Colonic mucosa (tissue), 4 donors: ENCODE measurements at places on chromosomes 16 and 17.

- no peak overlapping the region for H3K27ac ChIP-seq
- no peak overlapping the region for H3K4me3 ChIP-seq
Measured at GRCh38 chr16:82917886-82918595, 291.3 kb downstream of the CDH13 start.

DNA sequence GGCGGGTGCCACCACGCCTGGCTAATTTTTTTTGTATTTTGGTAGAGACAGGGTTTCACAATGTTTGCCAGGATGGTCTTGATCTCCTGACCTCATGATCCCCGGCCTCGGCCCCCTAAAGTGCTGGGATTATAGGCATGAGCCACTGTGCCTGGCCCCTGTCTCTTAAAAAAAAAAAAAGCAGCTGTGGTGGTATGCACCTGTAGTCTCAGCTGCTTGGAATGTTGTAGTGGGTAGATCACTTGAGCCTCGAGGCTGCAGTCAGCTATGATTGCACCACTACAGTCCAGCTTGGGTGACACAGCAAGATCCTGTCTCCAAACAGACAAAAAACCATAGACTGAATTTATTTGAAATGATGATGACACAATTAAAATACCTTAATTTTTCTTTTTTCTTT, 24.3 kb downstream of the CDK12 start:
- H3K27ac ChIP-seq: no peak overlapping the region
- H3K4me3 ChIP-seq: no peak overlapping the region
- DNase-seq: no peak
- no peaks in the 10 kb centered on the region for H3K4me1 ChIP-seq
- H3K36me3 ChIP-seq: no peaks in the 10 kb centered on the region
- no peaks in the 10 kb centered on the region for H3K27me3 ChIP-seq

GRCh38 chr16:71367241-71367976, 8.9 kb downstream of the CALB2 start:
- no peak overlapping the region for H3K27ac ChIP-seq
- H3K4me1 ChIP-seq: no peaks in the 10 kb centered on the region
- H3K27me3 ChIP-seq: no peaks in the 10 kb centered on the region
- H3K4me3 ChIP-seq: no peak overlapping the region
- DNase-seq: peak; percentile 54
- H3K36me3 ChIP-seq: no peaks in the 10 kb centered on the region

DNA sequence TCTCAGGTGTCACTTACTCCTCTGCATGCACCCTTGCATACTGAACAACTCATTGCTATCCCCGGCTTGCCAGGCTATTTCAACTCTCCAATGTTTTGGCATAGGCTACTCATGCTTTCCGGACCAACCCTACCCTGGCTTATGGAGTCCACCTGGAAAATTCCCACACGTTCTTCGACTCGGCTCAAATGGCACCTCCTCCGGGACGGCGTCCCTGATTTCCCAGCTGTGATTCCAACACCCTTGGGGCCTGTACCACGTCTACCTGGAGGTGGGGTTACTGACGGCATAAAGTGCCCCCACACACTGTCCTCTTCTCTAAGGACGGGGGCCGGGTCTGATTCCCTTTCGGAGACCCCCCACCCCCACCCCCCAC, 498 bp downstream of the SMYD4 start:
- no peaks in the 10 kb centered on the region for H3K36me3 ChIP-seq
- peak overlapping the region; percentile 74 for H3K27ac ChIP-seq
- H3K4me3 ChIP-seq: peak overlapping the region; percentile 97
- peaks cover 10% of the 10 kb centered on the region for H3K4me1 ChIP-seq
- no peaks in the 10 kb centered on the region for H3K27me3 ChIP-seq
- DNase-seq: peak; percentile 63

DNA sequence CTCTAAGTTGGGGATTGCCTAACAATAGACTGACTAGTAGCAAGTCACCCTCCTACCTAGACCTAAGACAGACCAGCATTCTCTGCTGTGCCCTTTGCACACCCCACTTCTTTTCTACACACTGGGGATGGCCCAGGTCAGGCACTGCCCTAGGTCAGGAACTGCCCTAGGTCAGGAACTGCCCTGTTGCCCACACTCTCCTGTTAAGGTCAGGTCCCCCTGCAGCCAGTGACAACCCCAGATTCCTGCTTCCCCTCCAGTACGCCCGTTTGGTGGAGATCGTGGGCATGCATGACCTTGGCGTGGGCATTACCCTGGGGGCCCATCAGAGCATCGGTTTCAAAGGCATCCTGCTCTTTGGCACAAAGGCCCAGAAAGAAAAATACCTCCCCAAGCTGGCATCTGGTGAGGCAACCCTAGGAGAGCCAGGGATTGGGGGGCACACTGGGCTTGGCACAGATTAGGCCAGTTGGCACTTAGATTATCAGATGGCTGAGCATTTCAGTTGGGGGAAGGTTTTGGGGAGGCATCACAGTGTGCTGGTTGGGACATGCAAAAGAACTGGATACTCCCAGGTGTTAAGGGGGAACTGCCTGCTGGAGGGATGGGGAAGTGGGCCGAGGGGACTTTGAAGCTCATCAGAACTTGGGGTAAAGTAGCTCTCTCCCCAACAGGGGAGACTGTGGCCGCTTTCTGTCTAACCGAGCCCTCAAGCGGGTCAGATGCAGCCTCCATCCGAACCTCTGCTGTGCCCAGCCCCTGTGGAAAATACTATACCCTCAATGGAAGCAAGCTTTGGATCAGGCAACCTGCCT, 1.7 kb downstream of the ACADVL start:
- H3K27ac ChIP-seq: peak overlapping the region; percentile 99
- peak overlapping the region; percentile 96 for H3K4me3 ChIP-seq
- H3K36me3 ChIP-seq: peaks cover 11% of the 10 kb centered on the region

DNA sequence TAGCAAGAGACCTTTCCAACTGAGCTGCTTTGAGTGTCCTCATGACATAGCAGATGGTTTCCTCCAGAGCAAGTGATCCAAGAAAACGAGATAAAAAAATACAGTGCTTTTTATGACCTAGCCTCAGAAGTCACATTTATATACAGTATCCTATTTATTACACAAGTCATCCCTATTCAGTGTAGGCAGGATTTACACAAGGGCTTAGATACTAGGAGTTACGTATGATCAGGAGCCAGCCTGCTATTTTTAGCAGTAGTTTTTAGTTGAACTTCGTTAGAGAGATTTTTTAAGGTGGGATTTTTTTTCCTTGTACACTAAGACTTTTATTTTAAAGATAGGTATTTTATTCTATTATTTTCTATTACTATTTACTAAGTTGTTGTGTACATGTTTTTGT, 58.4 kb downstream of the PHKB start:
- no peaks in the 10 kb centered on the region for H3K27me3 ChIP-seq
- no peak overlapping the region for H3K27ac ChIP-seq
- H3K36me3 ChIP-seq: no peaks in the 10 kb centered on the region
- H3K4me3 ChIP-seq: no peak overlapping the region
- no peaks in the 10 kb centered on the region for H3K4me1 ChIP-seq

DNA sequence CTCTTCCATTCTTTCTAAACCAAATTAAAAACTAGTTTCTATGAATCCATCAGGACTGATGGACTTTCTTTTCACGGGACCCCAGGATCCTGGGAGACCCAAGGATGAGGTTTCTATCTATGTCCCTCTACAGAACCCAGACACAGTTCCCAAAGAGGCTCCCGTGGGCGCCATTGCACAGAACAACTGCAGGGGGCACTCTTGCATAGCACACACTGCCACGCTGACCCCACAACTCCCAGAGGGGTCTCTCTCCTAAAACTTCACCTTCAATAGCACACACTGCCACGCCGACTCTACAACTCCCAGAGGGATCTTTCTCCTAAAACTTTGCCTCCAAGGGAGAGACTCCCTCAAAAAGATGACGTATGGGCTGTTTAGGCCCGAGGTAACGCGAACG, 9.0 kb downstream of the ABR start:
- H3K36me3 ChIP-seq: no peaks in the 10 kb centered on the region
- H3K4me3 ChIP-seq: no peak overlapping the region
- DNase-seq: no peak
- no peaks in the 10 kb centered on the region for H3K4me1 ChIP-seq
- no peaks in the 10 kb centered on the region for H3K27me3 ChIP-seq
- H3K27ac ChIP-seq: no peak overlapping the region

DNA sequence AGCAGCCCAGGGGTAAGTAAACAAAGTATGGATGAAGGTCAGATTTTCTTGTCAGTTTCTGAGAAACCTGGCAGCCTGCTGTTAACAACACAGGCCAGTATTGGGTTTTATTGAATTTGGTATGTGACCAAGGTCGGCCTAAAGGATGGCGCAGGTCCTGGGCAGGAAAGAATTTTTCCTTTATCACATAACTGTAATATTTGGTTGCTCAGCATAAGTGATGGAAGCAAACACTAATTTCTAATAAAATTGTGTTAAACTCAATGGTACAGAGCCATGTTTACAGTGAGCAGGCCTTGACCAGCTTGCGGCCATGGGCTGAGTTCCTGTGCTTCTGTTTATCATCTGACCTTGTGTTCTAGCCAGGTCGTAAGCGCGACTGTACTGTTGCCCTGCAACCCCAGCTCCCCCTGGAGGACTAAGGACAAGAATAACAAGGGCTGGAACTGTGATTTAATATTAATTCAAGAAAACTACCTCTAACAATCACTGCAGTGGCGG, 10.5 kb downstream of the POLDIP2 start:
- H3K27me3 ChIP-seq: no peaks in the 10 kb centered on the region
- H3K27ac ChIP-seq: no peak overlapping the region
- DNase-seq: no peak
- no peaks in the 10 kb centered on the region for H3K4me1 ChIP-seq
- H3K36me3 ChIP-seq: peaks cover 14% of the 10 kb centered on the region
- H3K4me3 ChIP-seq: no peak overlapping the region

GRCh38 chr17:1958134-1958881, 66.8 kb downstream of the RTN4RL1 start:
- H3K27me3 ChIP-seq: no peaks in the 10 kb centered on the region
- no peak overlapping the region for H3K4me3 ChIP-seq
- no peak for DNase-seq
- no peak overlapping the region for H3K27ac ChIP-seq
- no peaks in the 10 kb centered on the region for H3K36me3 ChIP-seq

DNA sequence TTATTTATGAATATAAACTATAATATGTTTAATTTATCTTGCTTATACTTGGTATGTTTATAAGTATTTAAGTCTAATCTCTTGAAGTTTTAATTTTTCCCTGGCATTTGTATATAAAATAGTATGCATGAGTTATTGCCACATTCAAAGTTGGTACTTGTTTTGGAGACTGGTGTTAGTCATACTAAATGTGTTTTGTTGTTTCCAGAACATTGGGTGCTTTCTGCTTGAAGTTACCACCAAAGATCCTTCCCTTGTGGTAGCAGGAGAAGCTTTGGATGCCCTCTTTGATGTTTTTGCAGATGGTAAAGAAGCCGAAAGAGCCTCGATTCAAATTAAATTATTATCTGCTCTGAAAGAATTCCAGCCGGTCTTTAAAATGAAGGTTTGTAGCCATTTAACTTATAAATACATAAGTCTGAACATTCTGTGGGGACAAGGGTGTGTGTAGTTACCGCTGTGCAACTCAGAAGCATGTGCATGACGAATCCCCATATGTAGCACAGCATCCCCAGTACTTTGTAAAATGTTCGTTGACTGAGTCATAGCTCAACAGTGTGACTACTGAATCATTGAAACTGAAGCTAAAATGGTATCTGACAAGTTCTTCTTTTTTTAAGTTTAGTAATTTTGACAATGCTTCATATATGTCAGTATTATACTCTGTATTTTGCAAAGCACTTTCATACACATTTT, 36.4 kb downstream of the HEATR3 start:
- no peak overlapping the region for H3K27ac ChIP-seq
- no peaks in the 10 kb centered on the region for H3K27me3 ChIP-seq
- peaks cover 3% of the 10 kb centered on the region for H3K36me3 ChIP-seq
- no peak overlapping the region for H3K4me3 ChIP-seq
- no peaks in the 10 kb centered on the region for H3K4me1 ChIP-seq
- DNase-seq: no peak
